ENCODE measurements at places on chromosomes 6 and 20.

DNA sequence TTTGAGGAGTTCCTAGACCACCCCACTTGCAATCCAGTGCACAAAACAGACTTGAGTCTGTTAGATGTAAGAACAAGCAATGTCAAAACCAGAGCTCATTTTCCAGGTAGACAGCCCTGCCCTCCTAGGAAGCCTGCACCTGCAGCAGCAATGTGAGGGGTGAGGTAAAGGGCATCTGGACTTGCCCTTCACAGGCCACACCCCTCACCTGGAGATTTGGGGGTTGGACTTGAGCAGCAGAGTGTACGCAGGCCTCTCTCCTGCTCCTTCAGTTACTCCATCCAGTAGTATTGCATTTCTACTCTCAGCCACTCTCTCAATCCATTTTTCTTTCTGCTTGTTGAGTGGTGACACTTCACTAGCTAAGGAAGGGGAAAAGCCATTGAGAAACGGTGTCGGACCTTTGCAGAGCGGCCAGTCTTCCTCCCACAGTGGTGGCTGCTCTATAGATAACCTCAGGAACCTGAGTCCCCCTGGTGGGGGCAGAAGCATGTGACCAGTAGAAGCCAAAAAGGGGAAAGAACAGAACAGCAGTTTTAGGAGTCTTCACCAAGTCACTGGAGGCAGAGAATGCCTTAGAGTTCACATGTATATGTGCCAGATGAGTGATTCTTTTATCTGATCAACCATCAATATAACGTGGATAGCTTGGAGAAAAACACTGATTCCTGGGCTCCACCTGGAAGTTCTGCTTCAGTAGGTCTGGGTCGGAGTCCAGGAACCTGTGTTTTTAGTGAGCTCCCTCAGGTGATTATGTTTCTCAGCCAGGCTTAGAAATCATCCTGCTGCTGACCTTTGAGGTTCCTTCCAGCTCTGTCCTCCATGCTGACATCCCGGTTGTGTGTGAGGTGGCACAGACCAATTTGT is 28.0 kb downstream of the ARFGEF2 start:
- no peak for DNase-seq

- DNase-seq: peak; percentile 71
Measured at GRCh38 chr6:113645576-113645970, 211.6 kb upstream of the MARCKS start.

DNA sequence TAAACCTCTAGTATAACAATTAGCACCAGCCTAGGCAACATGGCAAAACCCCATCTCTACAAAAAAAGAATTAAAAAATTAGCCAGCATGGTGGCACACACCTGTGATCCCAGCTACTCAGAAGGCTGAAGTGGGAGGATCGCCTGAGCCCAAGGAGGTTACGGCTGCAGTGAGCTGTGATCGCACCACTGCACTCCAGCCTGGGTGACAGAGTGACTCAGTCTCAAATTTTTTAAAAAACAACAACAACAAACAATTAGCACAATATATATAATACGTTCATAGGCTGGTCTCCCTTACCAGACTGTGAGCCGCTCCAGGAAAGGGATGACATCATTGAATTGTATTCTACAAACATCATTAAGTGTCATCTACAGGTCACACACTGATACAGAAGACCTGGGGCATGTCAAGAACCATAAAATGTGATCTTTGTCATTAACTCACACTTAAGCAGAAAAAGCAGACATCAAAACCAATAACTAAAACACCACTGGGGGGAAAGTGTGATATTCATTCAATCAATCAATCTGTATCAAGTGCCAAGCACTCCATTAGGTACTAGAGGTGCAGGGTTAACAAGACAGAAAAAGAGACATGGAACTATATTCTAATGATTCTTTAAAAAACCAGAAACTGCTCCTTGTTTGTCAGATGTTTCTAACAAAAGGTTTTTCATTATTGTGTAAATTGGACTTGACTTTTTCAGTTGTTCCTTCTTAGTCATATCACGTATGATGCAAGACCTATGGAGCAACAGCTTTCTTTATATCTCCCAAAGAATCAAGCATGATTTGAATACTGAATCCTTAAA is 17.8 kb downstream of the MAP3K5 start:
- DNase-seq: no peak

- no peak for DNase-seq
Measured at GRCh38 chr6:111597291-111598086, 8.2 kb downstream of the TRAF3IP2 start.

- no peak for DNase-seq
Measured at GRCh38 chr20:57770852-57771720, 61.3 kb upstream of the PMEPA1 start.

DNA sequence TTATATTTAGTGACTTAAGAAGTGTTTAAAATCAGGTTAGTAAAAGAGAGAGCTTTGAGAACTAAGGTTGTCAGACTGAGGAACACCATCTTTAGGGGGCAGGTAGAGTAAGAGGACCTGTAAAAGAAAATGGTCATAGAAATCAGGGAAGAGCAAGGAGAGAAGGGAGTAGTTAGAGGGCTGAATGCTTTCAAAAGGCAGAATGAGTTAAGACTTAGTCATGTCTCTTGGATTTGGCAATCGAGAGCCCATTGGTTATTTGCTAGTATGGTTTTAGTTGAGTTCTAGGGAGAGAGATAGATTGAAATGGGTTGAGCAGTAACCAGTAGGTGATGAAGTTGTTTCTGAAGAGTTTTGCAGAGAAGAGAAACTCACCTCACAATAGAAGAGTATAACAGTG is 51.1 kb downstream of the RALGAPB start:
- no peak for DNase-seq

DNA sequence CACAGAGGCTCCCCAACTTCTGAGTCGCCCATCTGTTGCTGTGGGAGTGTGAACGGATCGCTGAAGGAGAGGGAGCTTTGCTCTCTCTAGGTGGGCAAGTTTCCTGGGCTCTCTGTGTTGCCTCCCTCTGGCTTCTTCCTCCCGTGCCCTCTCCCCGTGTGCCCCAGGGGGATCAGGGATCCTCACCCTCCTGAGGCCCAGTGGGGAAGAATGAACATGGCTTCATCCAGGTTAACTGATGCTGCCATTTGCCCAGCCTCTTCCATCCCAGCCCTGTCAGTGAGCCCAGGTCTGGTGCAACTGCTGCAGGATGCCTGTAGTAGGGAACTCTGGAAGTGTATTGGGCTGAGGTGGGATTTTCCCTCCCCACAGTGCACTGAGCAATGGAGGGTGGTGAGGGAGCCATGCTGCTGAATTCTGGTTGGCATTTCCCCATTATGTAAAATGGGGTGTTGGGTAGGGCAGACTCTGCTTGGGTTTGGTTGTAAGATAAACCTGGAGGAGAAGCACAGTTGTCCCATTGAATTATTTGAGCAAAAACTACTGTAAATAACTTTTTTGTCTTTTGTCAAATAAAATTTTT is 12.1 kb upstream of the RAB5IF start:
- no peak for DNase-seq

DNA sequence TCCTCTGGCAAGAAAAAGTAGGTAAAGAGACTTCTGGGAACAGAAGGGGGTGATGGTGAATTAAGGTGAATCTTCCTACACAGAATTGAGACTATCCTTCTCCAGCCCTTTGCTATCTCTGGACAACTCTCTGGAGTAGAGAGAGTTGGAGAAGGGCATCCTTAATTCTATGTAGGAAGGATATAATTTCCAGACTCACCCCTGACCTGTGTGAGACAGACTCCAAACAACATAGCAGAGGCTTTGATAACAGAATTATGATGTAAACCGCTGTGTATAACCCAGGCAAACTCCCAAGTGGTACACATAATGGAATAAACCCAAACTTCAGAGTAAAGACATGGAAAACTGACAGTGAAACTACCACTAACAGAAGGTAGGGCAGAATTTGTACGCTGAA is 186.5 kb downstream of the MEI4 start:
- no peak for DNase-seq

GRCh38 chr20:4637081-4637797 is 84.5 kb upstream of the PRND start:
- DNase-seq: no peak

- no peak for DNase-seq
Measured at GRCh38 chr20:57633945-57634491, 13.8 kb upstream of the ZBP1 start.

- DNase-seq: peak; percentile 59
Measured at GRCh38 chr6:88870717-88871330, 92.6 kb downstream of the RNGTT start.

- no peak for DNase-seq
Measured at GRCh38 chr6:87672641-87673040, 29.4 kb downstream of the AKIRIN2 start.

GRCh38 chr6:33323623-33323948 is 6.0 kb upstream of the ZBTB22 start:
- DNase-seq: no peak

GRCh38 chr6:11236076-11236750 is 3.7 kb upstream of the NEDD9 start:
- no peak for DNase-seq

- peak; percentile 24 for DNase-seq
Measured at GRCh38 chr6:48611332-48611731, 500.3 kb upstream of the PTCHD4 start.

DNA sequence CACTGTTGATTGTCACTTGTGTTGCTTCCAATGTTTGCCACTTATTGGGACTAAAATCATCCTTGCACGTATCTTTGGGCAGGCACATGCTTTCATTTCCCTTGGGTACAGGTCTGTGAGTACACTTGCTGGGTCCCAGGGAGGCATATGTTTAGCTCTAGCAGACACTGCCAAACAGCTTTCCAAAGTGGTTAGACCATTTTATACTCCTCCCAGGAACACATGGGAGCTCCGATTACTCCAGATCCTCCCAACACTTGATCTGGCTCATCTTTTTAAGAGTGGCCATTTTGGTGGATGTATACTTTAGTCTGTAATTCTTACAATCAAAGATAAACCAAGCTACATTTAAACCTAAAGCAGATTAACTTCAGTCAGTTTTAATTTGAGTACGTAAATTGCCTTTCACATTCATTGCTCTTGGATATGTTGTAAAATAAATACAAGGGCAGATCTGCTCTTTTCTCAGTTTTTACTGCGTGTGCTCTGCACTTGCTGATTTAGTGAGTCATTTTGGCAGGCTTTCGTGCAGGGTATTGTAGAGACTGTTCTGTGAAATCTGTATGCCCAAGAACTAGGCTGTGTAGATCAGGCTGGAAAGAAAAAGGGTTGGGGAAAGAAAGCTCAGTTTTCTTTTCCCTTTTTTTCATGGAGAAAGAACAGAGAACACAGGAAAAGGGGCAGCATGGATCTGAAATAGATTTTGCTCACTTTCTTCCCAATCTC is 19.5 kb downstream of the SLC22A1 start:
- DNase-seq: peak; percentile 72

DNA sequence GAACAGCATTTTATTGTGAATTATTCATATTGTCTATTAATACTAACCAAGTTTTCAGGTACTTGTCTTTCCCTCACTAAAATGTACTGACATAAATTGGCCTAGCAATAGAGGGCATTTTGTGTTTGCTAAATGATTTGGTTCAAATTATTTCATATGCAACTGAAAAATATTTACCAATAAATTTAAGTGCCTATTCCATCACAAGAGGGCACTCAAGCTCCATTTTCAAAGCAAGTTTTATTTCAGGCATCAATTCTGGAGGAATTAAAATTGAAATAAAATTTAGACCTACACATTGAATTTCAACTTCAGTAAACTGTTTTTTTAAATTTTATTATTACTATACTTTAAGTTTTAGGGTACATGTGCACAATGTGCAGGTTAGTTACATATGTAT is 114.3 kb upstream of the SYNCRIP start:
- peak; percentile 22 for DNase-seq

- DNase-seq: no peak
Measured at GRCh38 chr6:19380293-19380692, 456.9 kb upstream of the ID4 start.

DNA sequence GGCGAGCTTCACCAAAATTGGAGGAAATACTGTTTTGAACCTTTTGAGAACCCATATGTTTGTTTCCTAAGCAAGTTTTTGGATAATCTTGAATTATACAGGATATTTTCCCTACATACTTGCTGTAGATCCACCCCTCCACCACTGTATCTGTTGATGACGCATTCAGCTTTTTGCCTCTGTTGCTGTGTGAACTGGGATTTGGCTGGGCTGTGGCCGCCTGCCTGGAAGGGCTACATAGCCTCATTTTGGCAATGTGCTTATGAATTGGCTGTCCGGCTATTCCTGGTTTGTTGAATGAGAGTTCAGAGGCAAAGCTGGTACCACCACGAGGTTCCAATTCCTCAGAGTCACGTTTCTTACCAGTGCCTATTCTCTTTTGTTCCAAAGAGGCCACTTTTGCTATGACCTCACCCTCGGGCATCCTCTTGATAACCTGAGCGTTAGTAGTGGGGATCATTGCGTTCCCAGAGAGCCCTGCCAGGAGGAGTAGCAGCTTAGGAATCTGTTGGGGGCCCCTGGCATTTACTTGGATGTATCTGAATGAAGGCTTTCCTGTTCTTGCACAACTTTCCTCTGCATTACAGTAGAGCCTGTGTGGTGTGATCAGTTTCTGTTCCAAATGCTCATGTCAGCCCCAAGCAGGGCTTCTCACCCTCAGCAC is 6.4 kb downstream of the FAM83D start:
- peak; percentile 49 for DNase-seq

GRCh38 chr20:49379338-49379737 is 101.5 kb upstream of the ZNFX1 start:
- DNase-seq: no peak

DNA sequence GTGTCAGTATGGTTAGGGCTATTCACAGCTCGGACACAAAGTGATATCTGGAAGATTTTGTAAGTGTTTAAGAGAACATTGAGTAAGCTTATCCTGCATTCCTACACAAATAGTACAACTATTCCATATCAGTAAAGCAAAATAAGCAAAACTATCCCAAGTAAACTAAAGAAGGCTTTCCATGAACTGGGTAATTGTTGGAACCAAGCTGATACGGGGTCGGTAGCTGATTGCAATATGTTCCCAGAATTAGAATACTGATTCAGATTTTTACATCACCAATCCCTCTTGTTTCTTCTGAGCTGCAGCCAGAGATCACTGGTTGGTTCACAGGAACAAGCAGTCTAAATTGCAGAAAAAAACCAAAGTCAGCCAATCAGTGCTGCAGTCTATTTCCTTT is 54.1 kb downstream of the CDS2 start:
- no peak for DNase-seq

DNA sequence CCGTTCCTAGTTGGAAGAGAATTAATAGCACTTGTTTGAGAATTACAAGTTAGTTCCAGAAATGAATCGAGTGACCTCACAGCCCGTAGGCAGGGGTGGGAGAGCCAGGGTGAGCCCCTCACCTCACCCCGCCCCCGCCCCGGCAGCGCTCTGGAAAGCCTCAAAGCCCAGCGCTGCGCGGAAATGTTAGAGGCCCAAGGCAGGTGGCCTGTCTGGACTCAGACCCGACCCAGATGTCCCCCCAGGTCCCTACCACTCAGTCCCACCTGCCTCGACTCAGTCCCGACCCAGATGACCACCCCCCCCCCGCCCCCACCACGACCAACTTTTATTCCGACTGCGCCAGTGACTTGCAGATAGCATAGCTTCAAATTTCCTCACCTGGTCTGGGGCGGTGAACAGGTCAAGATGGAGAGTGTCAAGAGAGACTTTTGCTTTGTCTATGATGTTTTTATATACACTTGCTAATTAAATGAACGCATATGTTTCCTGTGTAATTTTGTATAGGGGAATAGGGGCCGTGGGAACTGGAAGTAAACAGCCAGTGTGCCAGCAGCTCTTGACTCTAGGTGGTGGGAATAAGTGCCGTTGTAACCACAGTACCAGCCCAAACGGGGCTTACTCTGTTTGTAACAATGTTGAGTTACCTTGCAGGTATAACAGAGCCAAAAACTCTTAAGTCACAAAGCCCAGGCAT is 1.2 kb upstream of the PXDC1 start:
- DNase-seq: no peak

- no peak for DNase-seq
Measured at GRCh38 chr6:111230351-111231089, 143.2 kb downstream of the SLC16A10 start.

- no peak for DNase-seq
Measured at GRCh38 chr6:110492584-110492983, 16.2 kb upstream of the SLC22A16 start.

All from astrocyte of the cerebellum (primary cell).